ENCODE measurements at places on chromosomes 12 and 14.

DNA sequence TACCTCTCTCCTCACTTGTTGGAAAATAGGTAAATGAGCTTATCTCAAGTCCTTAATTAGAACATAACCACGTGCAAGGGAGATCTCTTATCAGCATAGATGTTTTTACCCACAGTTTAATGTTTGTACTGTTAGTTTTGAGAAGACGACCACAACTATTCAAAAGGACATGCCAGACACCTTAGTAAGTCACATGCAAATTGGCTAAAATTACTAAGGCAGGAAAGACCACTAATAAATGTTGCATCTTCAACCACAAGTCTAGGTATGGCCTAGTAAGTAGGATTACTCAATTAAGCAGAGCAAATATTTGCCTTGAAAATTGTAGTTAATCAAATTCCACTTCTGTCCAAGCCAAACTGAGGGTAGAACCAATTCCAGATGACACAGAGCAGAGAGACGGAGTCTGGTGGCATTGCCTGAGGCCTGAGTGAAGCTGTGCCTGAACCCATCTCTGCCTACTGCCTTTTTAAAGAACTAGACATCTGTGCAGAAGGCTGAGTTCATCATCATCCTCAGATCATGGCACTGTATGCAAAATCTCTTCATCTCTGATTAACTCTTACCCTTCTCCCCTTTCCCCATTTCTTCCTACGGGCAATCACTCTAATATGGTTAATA is 29.7 kb upstream of the CHST11 start:
- DNase-seq = no peak

DNA sequence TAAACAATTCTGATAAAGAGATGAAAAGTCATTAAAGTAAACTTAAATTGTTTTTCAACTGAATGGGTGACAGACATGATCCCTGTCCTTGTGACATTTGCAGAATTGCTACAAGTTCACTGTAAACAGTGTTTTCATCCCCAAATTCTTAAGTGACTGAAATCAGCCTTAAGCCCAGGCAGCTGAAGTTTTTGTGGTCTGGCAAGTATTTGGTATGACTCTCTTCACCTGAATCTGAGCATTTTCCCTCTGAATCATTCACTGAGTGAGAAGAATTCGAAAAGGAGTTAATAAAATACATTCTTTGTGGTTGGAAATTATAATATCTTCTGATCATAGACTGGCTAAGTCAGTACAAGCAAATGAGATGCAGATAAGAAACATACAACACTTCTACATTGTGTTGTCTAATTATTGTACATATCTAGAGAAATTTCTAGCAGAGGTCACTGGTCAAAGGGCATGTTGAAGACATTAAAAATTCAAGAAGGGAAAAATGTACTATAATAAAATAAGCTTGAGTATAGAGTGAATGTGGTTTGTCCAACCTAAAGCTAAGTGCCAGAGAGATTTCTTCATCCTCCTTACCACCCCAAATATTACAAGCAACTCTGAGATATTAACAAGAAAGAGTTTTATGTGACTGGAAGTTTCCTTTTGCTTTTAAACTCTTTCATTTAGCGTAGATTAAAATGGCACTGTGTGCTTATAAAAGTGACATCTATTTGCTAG is 177.8 kb upstream of the DIO2 start:
- no peak for DNase-seq

GRCh38 chr12:13061377-13061776 is 17.2 kb downstream of the FAM234B start:
- no peak for DNase-seq

DNA sequence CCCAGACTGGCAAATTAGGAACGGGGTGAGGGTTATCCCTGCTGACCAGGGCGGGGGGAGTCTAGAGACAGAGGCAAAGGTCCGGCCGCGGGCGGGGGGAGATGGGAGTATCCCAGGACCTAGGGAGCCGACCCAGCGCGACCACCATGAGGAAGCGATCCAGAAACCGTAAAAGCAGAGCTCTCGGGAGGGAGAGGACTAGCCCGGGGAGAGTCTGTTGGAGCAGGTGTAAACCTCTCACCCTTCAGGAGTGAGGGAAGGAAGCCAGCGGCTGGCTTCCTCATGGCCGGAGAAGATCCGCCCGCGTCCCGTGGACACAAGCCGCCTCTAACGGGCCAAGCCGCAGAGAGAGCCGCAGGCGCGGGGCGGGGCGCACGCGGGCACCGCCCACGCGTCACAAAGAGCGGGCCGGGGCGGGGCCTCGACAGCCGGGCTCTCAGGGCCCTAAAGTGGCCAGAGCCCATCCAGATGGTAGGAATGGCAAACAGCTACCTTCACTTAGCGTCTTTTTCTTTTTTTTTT is at the start of gene ACRBP:
TSS of gene ACRBP (minus strand) at position 350 of the 522 bp plus-strand sequence. CDS start at position 284, 66 bp downstream.
- peak; percentile 60 for DNase-seq

DNA sequence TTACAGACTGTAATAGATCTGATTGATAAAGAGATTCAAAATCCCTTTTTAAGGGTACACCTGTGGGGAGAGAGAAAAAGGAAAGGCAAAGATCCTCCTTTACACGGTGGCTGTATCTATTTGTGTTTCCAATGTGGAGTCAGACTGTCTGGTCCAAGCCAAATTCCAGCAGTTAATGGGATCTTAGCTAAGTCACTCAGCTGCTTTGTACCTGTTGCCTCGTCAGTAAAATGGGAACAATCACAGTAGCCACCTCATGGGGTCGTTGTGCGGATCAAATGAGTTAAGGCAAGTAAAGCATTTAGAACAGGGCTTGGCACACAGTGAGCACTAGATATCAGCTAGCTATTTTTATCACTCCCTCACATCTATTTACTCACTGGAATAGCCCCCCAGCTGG is 46.9 kb downstream of the EFCAB11 start:
- no peak for DNase-seq

GRCh38 chr14:70770490-70770889 is 38.8 kb downstream of the MAP3K9 start:
- DNase-seq = no peak

- no peak for DNase-seq
Measured at GRCh38 chr12:85866986-85867776, 6.9 kb upstream of the NTS start.

DNA sequence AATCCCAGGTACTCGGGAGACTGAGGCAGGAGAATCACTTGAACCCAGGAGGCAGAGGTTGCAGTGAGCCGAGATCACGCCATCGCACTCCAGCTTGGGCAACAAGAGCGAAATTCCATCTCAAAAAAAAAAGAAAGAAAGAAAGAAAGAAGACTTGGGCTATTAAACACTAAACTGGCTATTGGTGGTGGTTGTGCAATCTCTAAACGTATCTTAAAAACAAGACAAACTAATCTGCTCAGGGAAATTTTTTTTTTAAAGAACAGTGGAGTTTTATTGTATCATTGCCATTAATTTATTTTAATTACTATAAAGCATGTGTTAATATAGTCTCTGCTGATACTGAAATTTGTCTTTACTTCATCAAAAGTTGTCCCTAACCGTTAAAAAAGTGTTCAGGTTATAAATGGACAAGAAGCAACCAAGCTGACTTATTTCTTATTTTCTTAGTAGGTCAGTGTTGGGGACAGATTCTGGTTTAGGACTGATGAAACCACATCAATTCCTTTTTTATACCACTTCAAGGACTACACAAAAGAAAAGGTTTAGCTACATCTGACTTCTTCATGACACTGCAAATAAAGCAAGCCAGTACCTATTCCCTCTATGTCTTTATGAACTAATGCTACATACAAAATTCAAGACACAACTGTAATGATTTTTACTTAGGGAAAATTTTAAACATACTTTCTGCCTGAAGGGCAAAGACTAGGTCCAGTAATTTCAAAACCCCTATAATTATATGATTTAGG is 68.7 kb upstream of the KRAS start:
- DNase-seq = no peak

- DNase-seq = no peak
Measured at GRCh38 chr14:83646228-83646627, 1883.7 kb upstream of the FLRT2 start.

DNA sequence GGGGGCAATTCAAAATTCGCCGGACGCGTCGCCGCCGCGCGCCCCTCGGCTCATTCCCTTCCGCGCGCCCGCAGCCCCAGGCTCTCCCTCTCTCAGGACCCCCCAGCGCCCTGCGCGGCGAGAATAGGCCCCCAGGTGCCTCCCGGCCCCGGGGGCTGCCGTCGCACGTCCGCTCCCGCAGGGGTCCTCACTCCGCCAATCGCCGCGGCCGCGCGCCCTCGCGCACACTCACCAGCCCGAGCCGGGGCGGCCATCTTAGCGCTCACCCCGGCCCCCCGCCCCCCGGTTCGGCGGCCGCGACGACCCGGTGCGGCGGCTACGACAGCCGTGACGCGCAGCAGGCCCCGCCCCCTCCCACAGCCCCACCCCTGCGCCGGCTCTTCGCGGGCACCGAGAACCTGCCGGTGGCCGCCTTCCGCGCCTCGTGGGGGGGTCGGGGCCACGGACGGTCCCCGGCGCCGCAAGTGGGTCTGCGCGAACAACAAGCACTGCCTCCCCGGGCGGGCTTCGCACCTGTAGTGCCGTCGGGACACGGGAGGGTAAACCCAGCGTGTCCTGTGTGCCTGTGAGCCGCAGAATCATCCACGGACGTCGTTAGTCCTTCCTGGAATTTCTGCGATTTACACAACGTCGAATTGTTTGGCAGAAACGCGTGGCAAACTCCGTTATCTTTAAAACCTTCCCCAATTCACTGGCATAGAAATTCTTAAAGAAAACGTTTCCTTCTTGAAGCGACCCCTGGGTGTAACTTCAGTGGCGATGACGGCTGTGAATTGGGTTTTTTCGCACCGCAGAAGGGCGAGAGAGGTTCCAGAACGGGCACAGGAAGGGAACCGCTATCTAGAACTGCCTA is 2.5 kb downstream of the USP44 start:
- peak; percentile 78 for DNase-seq

DNA sequence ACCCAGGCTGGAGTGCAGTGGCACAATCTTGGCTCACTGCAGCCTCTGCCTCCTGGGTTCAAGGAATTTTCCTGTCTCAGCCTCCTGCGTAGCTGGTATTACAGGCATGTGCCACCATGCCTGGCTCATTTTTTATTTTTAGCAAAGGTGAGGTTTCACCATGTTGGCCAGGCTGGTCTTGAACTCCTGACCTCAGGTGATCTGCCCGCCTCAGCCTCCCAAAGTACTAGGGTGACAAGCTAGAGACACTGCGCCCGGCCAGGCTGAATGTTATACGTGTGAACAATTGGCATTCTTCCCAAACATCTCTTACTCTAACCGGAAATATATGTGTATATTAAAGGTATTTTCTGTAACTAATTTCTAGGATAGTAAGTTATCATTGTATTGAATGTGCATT is 13.2 kb upstream of the LIMA1 start:
- DNase-seq = no peak

DNA sequence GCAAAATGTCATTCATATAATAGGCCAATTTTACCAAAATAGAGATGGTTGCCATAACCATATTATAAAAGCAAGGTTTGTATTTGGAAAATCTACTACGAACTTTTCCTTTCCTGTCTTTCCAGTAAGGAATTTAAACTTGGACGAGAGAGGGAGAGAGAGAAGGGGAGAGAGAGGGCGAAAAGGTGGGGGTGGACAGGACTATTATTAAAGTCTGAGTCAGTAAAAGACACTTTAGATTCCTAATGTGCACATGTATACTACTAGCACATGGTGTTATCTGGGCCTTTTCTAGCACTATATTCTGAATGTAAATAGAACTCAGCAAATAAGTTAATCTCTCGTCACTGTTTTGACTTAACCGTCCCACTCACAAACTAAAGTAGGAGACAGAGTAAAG is 30.4 kb upstream of the FBLN5 start:
- no peak for DNase-seq

GRCh38 chr14:93085911-93086310 is 29.8 kb downstream of the ITPK1 start:
- no peak for DNase-seq

DNA sequence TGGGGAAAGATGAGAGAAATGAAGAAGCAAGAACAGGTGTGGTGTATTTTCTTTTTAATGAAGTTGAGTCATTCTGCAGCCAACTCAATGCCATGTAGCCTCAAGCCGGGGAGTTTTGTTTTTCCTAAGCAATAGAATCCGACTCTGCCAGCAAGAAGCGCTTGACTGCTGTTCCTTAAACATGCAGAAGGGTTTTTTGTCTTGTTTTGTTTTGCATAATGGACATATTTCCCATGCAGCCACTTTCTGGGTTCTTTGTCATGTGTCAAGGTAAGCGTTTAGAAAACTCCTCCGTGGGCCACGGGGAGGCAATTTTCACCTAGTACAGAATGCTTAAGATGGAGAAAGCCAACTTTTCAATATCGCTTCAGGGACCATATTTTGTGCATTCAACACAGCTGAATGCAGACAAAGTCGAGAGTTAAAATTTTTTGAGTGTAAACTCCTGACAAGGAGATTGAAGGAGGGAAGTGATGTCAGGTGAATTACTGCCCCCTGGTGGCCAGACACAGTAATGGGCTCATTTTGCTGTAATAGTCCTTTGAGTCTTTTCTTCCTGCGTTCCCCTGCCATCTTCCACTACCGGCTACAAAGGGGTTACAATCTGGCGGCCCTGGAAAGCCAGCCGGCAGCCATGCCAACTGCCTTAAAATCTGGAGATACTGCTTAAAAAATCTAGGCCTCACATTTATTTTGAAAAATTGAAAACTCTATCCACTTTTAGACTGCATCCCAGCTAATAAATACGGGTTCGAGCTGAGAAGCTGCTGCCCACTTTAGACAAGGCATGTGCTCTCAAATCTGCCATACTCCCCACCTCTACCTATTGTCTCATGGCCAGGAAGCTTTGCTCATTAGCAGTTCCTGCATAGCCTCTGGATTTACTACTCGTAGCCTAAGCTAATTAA is 3.2 kb upstream of the FICD start:
- DNase-seq = peak; percentile 72

DNA sequence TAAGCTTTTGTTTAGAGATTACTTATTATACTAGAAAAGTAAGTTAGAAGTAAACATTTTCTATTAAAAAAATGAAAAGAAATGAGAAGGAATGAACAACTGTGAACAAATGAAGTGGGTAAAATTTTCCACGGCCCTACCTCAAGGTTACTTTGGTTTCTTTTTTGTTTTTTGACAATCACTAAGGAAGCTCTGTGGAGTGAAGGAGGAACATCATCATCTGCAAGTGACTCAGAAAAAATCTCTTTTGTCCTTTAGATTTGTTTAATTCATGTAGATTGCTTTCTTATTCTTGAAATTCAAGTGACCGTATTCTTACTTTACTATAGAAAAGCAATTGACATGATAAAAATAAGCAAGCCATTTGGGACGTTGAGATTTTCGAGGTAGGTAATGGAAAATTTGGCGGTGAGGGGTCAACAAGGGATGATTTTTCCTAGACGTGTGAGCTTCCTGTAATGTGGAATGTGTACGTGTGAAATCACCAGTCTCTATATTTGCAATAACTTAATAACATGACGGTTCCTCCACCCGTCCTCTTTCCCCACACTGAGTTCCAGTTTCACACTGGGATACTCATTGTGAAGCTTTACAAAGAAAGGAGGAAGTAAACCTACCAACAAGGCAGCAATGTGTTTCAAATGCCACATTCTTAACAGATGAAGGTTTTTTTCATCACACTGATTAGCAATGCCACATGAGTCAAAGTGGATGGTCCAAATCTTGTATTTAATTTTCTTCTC is 62.3 kb upstream of the EGLN3 start:
- no peak for DNase-seq
